ENCODE measurements at places on chromosomes 16 and 17.

GRCh38 chr17:49506282-49506681 is 11.2 kb downstream of the NGFR start:
- DNase-seq = no peak

GRCh38 chr16:57892447-57893096 is 78.4 kb downstream of the CNGB1 start:
- no peak for DNase-seq

DNA sequence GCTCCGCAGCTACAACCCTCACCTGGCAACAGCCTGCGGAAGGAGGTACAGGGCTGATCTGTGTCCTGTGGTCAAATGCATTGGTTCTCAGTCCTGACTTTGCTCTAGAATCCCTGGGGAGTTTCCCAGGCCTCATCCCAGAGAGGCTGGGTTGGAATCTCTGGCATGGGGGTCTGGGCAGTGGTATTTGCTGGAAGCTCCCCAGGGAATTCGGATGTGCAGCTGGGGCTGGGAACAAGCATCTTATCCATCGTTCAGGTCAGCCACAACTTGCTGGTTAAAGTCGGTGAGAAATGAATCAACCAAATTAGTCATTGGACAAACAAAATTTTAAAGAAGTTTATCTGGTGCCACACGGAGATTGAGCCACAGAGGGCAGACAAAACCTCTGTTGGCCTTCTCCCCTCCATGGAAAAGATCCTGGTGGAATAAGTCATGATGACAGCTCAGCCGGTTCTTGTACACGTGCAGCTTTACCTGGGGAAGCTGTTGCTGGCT is 231.2 kb downstream of the FOXL1 start:
- DNase-seq = no peak

GRCh38 chr17:78882540-78883088 is 20.4 kb downstream of the CEP295NL start:
- no peak for DNase-seq

DNA sequence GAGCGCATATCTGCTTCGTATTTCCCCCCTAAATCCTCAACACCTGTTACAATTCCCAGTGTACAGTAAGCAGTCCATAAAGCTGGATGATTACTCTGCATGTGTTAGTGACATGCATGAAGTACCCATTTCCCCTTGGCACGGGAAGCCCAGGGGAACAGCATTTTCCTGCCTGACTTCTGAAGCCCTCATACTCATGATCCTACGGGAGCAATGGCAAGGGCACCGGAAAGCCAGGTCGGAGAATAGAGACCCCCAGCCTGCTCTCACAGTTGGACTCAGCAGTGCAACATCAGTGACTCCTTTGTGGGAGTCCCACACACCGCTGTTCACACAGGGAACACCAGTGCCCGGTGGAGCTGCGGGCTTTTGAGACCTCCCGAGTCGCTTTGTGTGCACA is 336.9 kb downstream of the CDH13 start:
- DNase-seq = no peak

DNA sequence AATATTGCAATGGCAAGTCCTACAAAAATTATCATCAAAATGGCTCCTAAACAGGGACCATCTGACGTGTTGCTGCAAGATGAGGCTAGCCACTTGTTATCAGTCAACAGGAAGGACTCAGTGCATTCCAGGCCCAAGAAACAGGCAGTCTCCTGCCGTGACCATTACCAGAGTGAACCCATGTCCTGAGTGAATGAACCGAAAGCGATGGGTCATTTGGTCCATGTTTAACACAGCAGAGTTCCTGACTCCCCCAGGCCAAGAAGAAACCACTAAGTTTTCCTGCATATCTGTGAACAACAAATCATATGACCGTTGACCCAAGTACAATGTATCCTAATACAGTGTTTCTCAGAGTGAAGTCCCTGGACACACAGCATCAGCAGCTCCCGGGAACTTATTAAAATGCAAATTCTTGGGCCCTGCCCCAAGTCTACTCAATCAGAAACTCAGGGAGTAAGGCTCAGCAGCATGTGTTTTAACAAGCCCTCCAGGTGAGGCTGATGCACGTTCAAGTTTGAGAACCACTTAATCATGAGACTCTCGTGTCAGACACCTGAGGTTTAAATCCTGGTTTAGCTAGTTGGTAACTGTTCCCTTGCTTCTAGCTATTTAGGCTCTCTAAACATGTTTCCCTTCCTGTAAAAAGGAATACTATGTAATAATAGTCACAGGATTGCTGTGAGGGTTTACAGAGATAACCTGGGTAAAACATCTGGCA is 429.4 kb upstream of the MAF start:
- DNase-seq = no peak

DNA sequence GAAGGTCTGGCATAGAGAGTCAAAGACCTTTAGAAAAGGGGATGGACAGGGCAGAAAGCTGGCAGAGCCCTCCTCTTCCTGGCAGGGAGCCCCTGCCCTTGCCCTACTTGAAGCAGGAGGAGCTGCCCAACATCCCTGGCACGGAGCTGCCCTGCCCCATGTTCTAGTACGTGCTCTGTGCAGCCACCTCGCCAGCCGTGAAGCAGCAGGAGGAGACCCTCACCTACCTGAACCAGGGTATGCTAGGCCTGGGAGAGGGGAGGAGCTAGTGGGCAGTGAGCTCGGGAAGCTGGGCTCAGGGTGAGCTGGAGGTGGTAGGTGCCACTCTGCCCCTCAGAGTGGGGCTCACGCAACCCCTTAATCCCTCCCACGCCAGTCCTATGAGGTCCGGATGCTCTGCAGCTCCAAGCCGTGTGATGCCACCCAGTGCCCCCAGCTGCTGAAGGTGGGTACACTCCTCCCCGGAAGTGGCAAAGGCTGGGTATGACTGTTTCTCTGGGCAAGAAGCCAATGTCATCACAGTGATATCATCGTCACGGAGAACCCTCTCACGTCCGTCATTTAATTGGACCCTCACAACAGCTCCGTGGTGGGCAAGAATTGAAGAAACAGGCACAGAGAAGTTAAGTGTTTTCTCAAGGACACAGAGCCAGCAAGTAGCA is 12.7 kb upstream of the STAC2 start:
- DNase-seq = peak; percentile 63

DNA sequence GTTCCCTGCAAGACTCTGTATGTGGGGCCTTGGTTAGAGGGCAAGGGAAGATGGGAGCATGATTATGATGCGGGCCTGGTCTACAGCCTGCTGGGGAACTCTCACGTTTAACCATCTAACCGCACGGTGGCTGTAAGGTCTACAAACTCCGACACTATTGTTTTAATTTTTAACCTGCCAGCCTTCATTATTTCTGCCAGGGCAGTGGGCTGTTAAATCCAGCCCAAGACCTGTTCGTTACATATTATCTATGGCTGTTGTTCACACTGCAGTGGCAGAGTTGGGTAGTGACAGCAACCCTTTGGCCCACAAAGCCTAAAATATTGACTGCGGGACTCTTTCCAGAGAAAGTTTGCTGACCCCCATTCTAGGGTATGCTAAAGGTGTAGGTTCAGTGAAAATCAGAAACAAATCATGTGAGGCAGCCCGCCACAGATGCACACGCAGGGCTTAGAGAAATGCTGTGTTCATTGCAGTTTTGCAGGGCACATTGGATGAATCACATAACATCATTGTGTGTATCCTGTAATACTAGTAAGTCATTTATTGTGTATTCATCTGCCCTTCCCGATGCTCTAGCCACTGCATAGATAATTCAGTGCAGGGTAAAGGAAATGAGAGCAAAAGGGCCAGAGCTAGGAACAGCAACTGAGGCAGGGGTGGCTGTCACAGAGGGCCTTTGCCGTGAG is 14.3 kb downstream of the SNX29 start:
- DNase-seq = no peak

GRCh38 chr17:13646411-13646810 is 44.7 kb upstream of the HS3ST3A1 start:
- DNase-seq = no peak

- DNase-seq = no peak
Observed at GRCh38 chr16:49993579-49993978, 31.4 kb upstream of the CNEP1R1 start.

GRCh38 chr17:68656666-68657065 is 55.5 kb upstream of the FAM20A start:
- no peak for DNase-seq
